ENCODE measurements at places on chromosomes 11 and 22.

- no peak for DNase-seq
Measured at GRCh38 chr11:72224564-72225410, at the start of gene INPPL1. INPPL1 (plus strand) TSS chr11:72224767; CDS start chr11:72224985, 218 bp downstream.

- no peak for DNase-seq
Measured at GRCh38 chr11:5749836-5750235, 4.2 kb upstream of the OR52N4 start.

DNA sequence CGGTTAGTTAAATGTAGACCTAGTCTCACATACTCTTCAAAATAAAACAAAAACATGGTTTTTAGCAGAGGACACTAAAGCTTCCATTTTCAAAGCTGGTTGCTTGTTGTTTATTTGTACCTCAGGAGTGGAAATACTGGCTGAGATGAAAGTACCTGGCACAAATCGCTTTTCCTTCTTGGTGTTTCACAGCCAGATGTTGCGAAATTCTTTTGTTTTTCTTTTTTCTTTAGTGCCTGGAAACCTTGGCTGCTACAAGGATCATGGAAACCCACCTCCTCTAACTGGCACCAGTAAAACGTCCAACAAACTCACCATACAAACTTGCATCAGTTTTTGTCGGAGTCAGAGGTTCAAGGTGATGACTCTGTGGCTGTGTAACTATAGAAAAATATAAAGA lies 48.3 kb downstream of the KREMEN1 start:
- no peak for DNase-seq

DNA sequence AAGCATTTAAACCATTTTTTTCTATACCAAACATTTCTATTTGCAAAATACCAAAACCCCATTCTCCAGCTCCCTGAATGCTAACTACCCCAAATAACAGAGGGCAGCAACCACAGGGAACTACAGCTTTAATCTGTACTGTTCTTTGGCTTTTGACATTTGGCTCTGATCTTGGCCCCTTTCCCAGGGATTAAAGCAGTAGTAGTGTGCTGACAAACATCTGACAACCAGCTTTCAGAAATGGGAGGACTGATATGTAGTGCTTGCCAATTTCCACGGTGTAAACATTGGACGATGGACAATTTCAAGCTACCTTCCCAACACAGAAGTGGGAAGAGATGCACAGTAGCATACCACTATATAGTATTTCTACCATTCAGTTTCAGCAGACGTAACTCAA lies 88.4 kb upstream of the TEAD1 start:
- DNase-seq = no peak

DNA sequence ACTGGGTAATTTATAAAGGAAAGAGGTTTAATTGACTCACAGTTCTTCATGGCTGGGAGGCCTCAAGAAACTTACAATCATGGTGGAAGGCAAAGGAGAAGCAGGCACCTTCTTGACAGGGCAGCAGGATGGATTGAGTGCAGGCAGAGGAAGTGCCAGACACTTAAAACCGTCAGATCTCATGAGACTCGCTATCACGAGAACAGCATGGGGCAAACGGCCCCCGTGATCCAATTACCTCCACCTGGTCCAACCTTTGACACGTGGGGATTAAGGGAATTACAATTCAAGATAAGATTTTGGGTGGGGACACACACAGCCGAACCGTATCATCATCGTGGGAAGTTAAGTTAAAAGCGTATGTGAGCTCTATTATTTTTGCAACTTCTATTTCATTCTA lies 71.4 kb upstream of the SYN3 start:
- no peak for DNase-seq

DNA sequence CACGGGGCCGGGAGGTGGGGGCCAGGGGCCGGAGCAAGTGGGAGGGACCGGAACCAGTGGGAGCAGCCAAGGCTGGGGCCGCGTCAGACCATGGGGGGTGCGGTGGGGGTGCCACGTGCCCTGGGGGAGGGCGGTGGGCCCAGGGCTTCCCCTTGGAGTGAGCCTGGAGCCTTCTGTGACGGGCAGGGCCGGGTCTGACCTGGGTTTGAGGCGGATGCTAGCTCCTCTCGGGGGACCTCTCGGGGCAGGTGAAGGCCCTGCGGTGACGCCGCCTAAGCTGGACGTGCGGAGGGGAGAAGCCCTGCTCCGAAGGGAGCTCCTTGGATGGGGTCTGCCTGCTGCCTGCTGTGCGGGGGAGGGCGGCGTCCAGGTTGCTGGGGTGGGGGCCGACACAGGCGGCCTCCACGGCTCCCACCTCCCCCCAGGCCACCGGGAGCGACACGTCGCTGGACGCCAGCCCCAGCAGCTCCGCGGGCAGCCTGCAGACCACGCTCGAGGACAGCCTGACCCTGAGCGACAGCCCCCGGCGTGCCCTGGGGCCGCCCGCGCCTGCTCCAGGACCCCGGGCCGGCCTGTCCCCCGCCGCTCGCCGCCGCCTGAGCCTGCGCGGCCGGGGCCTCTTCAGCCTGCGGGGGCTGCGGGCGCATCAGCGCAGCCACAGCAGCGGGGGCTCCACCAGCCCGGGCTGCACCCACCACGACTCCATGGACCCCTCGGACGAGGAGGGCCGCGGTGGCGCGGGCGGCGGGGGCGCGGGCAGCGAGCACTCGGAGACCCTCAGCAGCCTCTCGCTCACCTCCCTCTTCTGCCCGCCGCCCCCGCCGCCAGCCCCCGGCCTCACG lies 115.0 kb downstream of the CACNA1I start:
- DNase-seq = no peak

GRCh38 chr11:57083641-57084385 lies 95.1 kb downstream of the OR5AK2 start:
- DNase-seq = no peak

DNA sequence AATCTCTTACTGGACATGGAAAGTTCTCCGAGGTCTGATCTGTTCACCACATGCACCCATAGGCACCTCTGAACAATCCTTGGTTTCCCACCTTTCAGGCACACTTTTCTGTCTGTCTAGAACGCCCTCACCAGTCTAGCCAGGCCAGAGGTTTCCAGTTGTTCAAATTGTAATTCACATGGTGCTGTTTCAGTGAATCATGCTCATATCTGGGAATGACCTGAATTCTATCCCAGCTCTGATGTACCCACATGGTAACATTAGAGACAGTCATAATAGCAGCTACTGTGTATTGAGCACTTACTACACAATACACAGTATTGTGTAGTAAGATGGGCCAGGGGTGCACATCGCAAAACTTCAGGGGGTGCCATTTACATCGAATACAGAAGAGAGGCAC lies 138.2 kb downstream of the COMMD9 start:
- no peak for DNase-seq

DNA sequence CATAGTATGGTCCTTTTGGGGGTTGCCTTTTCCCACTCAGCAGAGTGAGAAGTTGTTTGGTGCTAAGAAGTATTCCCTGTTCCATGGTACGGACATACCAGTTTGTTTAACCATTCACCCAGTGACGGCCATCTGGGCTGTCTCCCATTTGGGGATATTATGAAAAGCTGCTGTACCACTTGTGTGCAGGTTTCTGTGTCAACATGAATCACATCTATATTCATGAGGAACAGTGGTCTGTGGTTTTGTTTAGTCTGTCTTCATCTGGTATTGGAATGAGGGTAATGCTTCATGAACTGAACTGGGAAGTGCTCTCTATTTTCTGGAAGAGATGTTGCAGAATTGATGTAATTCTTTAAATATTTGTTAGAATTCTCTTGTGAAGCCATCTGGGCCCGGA lies 89.5 kb downstream of the TRMU start:
- DNase-seq = no peak

DNA sequence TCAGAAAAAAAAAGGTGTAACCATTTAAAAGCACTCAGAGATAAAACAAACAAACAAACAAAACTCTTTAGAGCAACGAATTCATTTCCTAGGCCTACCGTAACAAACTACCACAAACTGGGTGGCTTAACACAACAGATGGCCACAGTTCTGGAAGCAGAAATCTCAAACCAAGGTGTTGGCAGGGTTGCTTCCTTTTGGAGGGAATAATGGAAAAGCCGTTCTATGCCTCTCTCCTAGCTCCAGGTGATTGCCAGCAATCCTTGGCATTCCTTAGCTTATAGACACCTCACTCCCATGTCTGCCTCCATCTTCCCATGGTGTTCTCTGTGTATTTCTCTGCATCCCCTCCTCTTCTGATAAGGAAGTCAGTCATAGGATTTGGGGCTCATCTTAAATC lies 200.4 kb downstream of the RAB38 start:
- no peak for DNase-seq

GRCh38 chr11:118914987-118915386 lies 10.7 kb downstream of the BCL9L start:
- no peak for DNase-seq

- DNase-seq = no peak
Measured at GRCh38 chr11:72750556-72751115, 1.6 kb downstream of the ARAP1 start.

DNA sequence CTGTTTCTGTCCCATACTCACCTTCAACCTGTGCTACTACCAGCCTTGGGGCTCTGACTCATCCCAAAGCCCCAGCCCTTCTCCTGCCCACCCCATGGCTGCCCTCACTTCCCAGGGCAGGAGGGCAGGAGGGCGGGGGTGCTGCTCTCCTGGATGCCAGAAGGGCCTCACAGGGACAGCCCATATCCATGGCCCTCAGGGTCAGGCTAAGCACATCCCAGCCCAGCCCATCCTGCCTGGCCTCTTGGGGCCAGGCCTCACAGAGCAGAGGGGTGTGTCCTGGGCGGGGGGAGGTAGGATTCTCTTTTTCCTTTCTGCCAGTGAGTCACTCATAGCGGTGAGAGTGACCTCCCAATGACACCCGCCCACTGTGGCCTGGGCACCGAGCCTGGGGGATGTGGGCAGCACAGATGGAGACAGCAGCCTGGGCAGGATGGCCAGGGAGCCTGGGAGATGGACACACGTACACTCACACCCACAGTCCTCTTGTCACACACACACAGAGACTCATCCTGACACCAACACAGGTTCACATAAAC lies 2.4 kb downstream of the LTBP3 start:
- DNase-seq = no peak

DNA sequence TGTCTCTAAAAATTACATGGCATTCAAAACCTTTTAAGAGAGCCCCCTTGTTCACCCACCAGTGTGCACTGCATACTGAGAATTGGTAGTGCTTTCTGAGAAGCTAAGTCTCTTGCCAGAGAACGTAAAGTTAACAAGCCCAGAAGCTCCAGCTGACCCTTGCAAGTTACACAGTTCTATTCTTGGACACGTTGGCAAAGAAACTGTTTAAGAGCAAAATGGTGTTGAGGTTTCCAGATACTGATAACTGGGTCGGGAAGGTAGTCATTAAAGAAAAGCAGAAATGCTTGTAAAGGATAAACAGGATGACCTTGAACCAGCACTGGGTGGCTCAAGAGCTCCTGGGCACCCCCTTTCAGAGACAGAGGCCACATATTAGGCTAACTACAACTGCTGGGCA lies 284.8 kb downstream of the CADM1 start:
- no peak for DNase-seq

DNA sequence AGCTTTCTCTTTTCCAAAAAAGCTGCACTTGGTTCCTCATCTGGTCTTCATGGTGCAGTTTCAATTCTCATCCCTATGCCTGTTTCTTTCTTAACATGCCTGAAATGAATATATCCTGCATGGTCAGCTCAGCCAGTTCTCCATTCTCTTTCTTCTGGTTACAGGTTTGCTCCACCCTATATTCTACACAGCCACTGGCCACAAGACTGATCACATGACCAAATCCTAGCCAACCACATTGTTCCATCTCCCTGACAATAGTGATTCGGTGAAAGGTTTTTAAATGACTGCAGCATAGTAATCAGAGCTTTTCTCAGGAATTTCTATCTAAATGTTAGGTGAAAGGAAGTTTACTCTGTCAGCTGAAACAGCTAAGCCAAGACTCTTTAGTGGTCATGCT lies 891.4 kb downstream of the METTL15 start:
- no peak for DNase-seq

- DNase-seq = no peak
Measured at GRCh38 chr11:117949062-117949461, 19.9 kb upstream of the TMPRSS13 start.

GRCh38 chr11:46537537-46538295 lies 56.1 kb downstream of the AMBRA1 start:
- DNase-seq = peak; percentile 57

GRCh38 chr11:70470127-70470526 lies 71.8 kb downstream of the CTTN start:
- no peak for DNase-seq

DNA sequence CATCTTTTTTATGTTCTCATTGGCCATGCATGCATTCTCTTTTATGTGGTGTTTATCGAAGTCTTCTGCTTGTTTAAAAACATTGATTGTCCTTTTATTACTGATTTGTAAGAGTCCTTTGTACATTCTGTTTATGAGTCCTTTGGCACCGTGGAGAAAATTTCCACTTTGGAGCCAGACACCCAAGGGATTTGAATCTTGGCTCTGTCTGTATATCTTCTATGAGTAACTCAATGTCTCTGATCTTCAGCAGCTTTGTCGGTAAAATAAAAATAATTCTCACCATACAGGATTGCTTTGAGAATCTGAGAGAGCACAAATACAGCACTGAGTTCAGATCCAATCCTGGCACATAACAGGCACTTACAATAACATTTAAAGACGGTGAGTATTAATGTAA lies 12.8 kb upstream of the SORL1 start:
- no peak for DNase-seq

DNA sequence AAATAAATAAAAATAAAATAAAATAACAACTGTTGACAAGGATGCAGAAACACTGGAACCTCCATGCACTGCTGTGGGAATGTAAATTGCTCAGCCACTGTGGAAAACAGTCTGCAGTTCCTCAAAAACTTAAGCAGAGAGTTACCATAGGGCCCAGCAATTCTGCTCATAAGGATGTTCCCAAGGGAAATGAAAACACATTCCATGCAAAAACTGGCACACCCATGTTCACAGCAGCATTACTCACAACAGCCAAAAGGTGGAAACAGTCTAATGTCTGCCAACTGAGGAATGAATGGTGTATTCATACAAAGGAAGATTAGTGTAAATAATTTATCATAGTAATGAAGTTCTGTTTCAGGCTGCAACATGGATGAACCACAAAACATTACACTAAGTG lies 3.2 kb upstream of the KRTAP5-10 start:
- DNase-seq = no peak

- DNase-seq = no peak
Measured at GRCh38 chr22:47561115-47561675, 798.7 kb downstream of the TBC1D22A start.

GRCh38 chr11:93526346-93526633 lies 16.9 kb downstream of the SMCO4 start:
- DNase-seq = no peak

DNA sequence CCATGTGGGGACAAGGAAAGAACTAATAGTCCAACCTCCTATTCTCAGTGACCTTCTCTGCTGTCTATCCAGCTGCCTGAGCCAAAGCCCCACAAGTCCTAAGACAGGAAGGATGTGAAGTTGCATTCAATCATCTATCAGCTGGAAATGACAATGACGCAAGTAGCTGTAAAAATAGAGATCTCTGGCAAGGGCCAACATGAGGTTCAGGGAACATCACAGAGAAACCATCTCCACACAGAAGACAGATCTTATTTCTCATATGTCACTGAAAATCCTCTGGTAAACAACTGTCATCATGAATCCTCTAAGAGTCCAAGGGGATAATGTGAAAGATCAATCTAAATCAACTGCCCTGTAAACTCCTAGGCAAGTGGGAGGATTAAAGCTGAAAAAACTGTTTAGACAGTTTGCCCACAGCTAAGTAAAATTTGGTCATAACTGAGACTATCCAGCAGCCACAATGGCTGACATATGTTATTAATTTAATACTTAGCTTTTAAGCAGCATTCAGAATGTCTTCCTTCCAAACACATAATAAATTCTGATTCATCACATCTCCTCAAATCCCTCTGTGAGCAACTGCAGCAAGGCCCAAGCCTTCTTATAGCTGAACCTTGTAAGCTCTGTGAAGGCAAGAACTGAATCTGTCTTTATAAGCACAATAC lies 52.1 kb downstream of the ALG9 start:
- no peak for DNase-seq

- no peak for DNase-seq
Measured at GRCh38 chr11:47372422-47372821, 5.9 kb downstream of the SPI1 start.

Data from NCI-H1694 (cell line).